MG63 (cell line): ENCODE measurements at places on chromosomes 2 and 18. TPM values are rescaled to one million over a fixed set of nuclear protein-coding genes. Genes with fewer than 3 reads are reported as not detected.

- DNase-seq: no peak
Observed at GRCh38 chr2:8529706-8530277, 152.1 kb upstream of the ID2 start.

- no peak for DNase-seq
Observed at GRCh38 chr2:204706939-204707338, 161.7 kb downstream of the PARD3B start.

DNA sequence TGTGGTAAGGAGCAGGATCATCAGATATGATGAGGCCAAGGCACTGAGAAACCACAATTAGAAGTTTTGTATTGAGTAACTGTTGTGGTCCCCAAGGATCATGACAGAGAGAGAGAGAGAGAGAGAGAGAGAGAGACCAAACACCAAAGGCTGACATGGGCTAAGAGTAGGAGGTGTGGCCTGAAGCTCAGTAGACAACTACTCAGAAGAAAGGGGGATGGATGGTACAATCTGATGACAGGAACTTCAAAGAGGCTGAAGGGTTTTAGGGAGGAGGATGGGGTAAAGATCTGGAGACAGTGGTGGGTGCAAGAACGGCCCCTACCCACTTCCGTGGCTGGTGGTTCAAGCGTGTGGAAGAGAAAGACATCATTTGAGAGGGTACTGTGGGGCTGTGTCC is 135.0 kb downstream of the DCDC2C start:
- DNase-seq: no peak

- DNase-seq: no peak
Observed at GRCh38 chr2:44836174-44836573, 105.3 kb upstream of the SIX3 start.

GRCh38 chr2:152729844-152730243 is 11.4 kb downstream of the ARL6IP6 start:
- no peak for DNase-seq

- peak; percentile 5 for DNase-seq
Observed at GRCh38 chr2:102843764-102844443, 82.1 kb downstream of the TMEM182 start.

DNA sequence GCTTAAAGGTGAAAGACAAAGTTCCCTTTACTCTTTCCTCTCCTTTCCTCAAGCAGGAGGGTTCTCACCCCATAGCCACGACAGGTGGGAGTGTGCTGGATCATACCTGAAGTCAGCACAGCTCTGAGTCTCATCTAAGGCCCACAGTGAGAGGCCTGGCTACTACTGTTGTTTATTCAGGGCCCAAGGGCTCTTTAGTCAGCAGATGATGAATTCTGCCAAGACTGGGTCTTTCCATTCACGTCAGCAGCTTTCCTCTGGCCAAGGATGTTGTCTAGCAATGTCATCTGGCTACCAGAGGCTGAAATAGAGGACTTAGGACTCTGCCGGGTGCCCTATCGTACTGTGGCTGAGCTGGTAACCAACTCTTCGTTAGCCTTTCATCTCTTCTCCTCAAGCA is 308.4 kb upstream of the THUMPD2 start:
- no peak for DNase-seq

The LRP2 gene
- total RNA-seq: not detected in 2 replicates
